ENCODE measurements at places on chromosomes 5 and 9.

- no peak for DNase-seq
Observed at GRCh38 chr9:4842734-4843133, 50.0 kb downstream of the RCL1 start.

- DNase-seq: no peak
Observed at GRCh38 chr9:22285066-22285465, 161.6 kb upstream of the DMRTA1 start.

DNA sequence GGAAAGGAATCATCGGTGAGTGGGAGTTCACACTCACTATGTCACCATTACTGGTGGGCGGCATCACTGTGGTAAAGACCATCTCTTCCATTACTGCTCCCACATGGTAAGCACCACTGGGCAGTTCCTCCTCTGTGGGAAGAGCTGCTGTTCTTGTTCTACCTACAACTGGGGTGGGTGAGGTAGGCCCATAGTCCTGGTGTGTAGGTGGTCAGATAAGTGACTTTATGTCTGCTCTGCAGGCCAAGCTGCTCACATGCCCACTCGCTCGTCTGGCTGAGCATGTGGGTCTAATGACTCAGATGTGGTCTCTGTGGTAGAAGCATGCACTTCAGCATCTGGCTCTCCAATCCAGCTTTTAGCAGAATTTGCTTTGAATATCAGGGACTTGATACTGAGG is 82.9 kb downstream of the TMEM215 start:
- DNase-seq: peak; percentile 11

GRCh38 chr5:41408676-41409443 is 101.5 kb downstream of the PLCXD3 start:
- no peak for DNase-seq

- DNase-seq: no peak
Observed at GRCh38 chr5:128519827-128520226, 18.2 kb downstream of the FBN2 start.

- no peak for DNase-seq
Observed at GRCh38 chr9:129455151-129455995, 165.5 kb downstream of the C9orf50 start.

DNA sequence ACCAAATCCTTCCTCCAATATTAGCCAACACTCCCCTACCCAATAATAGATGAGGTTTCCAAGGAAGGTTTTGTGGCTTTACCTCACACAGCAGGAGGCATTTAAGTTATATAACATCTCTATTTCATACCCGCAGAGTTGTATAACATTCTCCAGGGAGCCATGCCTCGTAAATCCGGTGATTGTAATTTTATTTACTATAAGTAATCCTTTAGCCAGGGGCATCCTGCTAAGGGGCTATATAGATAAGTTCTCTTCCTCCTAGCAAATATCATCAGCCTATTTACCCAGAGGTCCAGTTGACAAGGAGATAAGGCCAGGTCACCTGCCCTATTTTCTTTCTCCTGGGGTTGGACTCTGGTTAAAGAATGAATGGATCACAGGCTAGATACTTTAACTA is 2051.0 kb downstream of the EFNA5 start:
- no peak for DNase-seq

DNA sequence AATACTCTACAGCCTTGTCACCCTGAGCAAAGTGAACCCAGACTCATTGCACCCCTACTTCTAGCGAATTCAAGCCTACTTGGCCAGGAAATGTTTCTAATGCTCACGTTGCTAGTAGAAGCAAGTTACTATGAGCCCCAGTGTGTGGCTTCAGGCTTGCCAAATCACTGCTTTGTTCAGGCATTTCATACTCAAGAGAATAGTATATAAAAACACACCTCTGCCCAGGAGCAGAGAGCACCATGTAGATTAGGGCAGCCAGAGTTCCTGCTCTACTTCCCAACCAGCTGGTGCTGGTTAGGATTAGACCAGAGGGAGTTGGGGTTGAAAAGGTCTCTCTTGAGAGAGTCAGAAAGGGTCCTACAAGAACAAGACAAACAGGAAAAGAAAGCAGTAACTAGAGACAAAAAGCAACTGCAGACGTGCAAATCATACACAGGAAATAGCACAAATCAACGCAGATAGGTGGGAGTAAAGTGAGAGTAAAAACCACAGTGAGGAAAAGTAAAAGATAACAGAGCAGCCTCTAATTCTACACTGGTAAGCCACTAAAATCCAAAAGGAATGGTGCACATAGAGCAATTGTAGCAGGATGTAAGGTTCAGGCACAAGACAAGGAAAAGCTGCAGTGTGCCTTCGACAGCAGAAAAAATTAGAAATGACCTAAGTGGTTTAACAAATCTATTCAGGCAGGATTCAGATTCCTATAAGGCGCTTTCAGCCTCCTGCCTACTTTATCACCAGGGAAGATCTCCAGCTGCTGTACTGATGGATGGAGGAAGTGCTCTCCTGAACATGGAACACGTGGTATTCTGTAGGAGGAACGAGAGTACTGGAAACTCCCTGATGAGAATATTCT is 49.6 kb upstream of the KIF2A start:
- DNase-seq: no peak

- no peak for DNase-seq
Observed at GRCh38 chr9:93121316-93122241, 12.5 kb downstream of the NINJ1 start.

- no peak for DNase-seq
Observed at GRCh38 chr5:125489146-125489545, 742.7 kb upstream of the ZNF608 start.

DNA sequence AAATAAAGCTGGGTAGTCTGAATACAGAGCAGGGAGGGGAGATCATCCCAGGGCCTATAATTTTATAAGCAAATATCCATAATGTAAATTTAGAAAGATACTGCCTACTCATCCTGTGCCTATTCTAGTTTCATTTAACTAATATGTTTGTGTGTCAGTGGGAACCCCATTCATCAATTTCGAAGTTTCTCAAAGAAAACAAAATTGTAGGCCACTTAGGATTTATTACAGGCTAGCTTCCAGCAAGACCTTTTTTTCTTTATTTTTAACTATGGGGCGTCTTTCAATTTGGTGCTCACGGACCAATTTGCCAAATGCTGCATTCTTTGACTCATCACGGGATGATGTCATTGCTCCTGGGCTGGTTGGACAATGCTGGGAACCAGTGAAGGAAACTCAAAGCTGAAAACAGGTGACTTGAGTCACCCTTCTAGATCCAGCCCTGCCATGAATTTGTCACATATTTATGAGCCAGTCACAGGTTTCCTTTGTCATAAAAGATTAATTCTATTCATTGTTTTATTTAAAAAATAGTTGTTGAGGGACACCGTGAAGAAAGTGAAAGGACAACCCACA is 13.4 kb downstream of the PCSK5 start:
- DNase-seq: no peak

All from stimulated activated CD8-positive, alpha-beta memory T cell treated with anti-CD3 and anti-CD28 coated beads, Interleukin-7, amount 100 ng/mL, for 48 hours (primary cell).